Breast epithelium (tissue), 4 donors: ENCODE measurements at places on chromosomes 7 and 10. TPM values are rescaled to one million over a fixed set of nuclear protein-coding genes. Genes with fewer than 3 reads are reported as not detected.

The FAM25A gene
- not detected for total RNA-seq

The MRLN gene
- total RNA-seq = not detected

DNA sequence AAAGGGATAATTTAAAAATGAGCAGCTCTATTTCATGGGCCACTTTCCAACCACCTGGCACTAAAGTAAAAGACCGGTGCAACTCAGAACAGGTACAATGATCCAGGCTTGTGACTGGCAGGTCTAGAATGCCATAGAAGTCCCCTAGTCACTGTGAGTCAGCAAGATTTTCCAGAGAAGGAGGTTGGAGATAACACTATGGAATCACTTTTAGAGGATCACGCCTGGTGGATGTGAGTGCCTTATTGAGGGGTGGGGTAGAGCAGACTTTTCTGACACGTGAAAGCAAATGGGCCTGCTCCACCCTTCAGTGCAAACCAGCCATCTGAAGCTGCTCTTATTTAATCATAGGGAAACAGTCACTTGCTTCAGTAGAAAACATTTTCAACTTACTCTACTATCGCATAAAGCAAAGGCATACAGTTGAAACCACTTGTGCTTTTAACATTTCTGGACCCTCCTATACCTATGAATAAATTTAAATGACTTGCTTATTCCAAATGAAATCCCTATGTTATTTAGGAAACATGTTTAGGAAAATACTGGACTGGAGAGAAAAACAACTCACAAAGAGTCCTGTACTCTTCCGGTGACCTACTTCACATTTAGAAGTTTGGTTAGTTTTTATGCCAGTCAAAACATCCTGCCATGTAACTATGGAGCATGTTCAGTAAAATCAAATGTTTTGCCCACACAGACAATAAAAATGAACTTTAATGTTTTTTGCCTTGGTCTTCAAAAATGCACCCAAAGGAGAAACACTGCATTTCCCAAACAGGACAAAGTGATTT is 21.5 kb upstream of the AKR1C1 start:
- no peaks in the 10 kb centered on the region for H3K4me1 ChIP-seq
- DNase-seq = no peak
- H3K27me3 ChIP-seq = no peaks in the 10 kb centered on the region
- peak overlapping the region; percentile 79 for H3K27ac ChIP-seq

DNA sequence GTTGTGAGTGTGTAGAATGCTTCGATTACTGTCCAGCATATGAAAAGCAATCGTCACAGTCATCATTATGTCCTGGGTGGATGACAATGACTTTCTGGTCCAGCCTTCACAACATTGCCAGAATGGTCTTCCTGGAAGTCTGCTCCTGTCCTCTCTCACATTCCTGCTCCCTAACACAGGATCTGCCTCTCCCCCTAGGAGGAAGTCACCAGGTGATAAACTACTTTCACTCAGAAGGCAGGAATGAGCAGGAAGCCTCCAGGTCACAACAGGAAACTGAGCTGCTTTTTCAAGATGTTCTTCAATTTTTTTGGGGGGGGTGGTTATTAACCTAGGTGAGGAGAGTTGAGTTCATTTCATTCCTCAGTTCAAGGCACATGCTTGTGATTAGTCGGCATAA is 13.6 kb upstream of the GPNMB start:
- H3K4me3 ChIP-seq = no peak overlapping the region
- no peak for DNase-seq
- H3K36me3 ChIP-seq = no peaks in the 10 kb centered on the region
- no peaks in the 10 kb centered on the region for H3K27me3 ChIP-seq

GRCh38 chr10:77850620-77851231 is 75.8 kb downstream of the DLG5 start:
- no peak for DNase-seq
- H3K4me3 ChIP-seq = no peak overlapping the region
- no peaks in the 10 kb centered on the region for H3K36me3 ChIP-seq

The CFAP46 gene
- total RNA-seq = 0.73 TPM

- no peak overlapping the region for H3K27ac ChIP-seq
- no peaks in the 10 kb centered on the region for H3K4me1 ChIP-seq
- H3K36me3 ChIP-seq = no peaks in the 10 kb centered on the region
- no peaks in the 10 kb centered on the region for H3K27me3 ChIP-seq
These were observed 27.9 kb downstream of the CNNM2 start for GRCh38 chr10:102945962-102946361.

- H3K4me1 ChIP-seq = no peaks in the 10 kb centered on the region
- no peaks in the 10 kb centered on the region for H3K36me3 ChIP-seq
- H3K27ac ChIP-seq = no peak overlapping the region
- DNase-seq = no peak
These were observed 143.3 kb downstream of the KCNMA1 start for GRCh38 chr10:77494327-77494726.

DNA sequence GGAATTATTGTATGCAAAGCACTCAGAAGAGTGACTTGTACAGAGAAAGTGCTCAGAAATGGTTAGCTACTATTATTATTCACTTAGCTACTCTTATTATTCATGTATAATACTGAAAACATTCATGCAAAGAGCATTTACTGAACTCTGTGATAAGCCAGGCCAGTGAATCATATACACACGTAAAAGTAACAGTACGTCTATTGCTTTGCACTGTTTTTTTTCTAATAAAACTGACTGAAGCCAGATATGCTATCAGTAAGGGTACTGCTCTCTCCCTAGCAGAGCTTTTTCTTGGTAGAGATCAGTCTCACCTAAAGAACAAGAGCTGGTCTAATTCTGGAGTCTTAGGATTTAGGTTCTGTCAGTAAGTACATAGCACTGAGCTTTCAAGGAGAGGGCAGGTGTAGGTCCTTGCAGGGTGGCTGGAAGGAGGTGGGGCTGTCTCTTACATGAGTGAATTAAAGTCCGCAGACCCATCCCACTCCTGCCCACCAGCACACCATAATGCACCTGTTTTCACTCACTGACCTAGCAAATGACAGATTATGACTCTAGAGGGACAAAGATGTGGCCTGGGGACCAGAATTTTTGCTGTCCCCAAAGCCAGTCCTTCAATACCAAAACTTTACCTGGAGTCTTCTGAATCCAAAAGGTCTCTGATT is 145.9 kb downstream of the ARID5B start:
- no peak overlapping the region for H3K4me3 ChIP-seq
- peaks cover 5% of the 10 kb centered on the region for H3K4me1 ChIP-seq
- no peaks in the 10 kb centered on the region for H3K27me3 ChIP-seq

The RNF148 gene
- total RNA-seq = 11.8 TPM

DNA sequence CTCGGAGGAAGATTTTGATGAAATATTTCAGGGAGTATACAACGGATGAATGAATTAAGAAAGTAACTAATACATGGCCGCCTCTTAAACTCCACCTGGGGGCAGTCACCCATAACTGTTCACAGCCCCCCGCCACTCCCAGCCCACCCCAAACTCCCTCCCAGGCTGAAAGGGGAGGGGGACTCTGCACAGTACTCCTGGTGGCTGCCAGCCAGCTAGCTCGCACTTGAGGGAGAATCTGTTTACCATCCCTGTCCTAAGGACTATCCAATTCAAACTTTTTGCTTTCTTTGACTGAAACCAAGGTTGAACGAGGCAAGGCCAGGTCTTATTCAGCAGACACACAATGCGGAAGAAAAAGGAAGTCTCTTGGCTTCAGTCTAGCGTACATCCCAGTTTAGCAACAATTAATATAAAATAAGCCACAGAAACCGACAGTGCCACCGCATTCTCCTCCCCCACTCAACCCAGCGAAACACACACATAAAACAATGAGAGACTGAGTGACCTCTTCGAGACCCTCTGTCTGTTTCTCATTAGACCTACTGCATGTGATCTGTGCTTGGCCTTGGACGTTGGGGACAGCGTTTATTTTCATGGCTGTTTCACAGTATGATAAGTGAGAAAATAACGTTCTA is 219.5 kb downstream of the GLI3 start:
- H3K27ac ChIP-seq = peak overlapping the region; percentile 22
- no peak overlapping the region for H3K4me3 ChIP-seq
- no peaks in the 10 kb centered on the region for H3K4me1 ChIP-seq
- DNase-seq = no peak
- peaks cover 3% of the 10 kb centered on the region for H3K36me3 ChIP-seq
